ENCODE measurements at places on chromosomes 3 and 15.

GRCh38 chr15:36791844-36792571 lies 212.6 kb downstream of the CDIN1 start:
- DNase-seq, result no peak

GRCh38 chr15:99104788-99105513 lies at the start of gene SYNM:
Gene SYNM (plus strand): TSS chr15:99105080. CDS start chr15:99105200, 120 bp downstream.
- peak; percentile 56 for DNase-seq

- DNase-seq, result no peak
These were observed 492.6 kb downstream of the RBMS3 start for GRCh38 chr3:29773481-29773880.

DNA sequence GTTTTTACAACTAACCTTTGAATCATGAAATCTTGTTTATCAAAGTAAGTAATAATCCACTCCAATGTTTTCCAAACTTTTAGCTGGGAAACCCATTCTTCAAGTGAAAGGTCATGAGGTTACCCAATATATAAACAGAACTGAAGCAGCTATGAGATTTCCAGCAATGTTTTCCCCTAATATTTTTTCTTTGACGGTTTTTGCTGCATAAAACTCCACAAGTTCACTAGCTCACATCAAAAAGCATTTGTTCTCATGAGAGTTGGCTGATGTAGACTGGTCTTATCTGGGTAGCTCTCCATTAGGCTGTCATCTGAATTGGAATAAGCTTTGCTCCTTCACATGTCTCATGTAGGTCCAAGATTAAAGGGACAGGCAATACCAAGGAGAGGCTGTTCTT lies 241.2 kb upstream of the LRRC3B start:
- DNase-seq, result no peak

DNA sequence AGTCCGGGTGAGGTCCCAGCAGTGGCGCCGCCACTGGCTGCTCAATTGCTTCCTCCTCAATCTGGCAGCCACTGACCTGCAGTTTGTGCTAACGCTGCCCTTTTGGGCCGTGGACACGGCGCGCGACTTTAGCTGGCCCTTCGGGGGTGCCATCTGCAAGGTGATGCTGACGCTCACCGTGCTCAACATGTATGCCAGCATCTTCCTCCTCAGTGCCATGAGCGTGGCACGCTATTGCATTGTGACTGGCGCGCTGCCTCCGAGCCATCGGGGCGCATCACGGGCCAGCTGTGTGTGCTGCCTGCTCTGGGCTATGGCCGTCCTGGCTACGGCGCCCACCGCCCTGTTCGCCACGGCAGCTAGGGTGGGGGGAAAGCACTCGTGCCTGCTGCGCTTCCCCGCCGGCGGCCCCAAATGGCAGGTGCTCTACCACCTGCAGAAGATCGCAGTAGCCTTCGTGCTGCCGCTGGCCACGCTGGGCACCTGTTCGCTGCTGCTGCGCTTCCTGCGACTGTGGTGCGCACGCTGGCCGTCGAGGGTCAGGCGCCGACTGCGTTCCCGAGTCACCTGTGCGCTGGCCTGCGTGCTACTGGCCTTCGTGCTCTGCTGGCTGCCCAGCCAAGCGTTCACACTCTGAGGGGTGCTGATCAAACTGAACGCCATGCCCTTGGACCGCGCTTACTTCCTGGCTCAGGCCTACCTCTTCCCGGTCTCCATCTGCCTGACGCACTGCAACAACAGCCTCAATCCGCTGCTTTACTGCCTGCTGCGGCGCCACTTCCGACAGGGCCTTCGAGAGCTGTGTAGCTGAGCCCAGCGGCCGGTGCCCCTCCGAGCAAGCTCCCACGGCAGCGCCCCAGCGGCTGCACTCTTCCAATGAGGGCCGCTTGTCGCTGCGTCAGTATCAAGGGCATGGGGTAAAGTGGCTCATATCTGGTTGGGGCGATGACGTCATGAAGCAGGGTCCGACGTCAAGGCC lies 20.3 kb upstream of the ADAMTS7 start:
- DNase-seq, result no peak

GRCh38 chr3:178823591-178824246 lies 247.9 kb downstream of the ZMAT3 start:
- DNase-seq, result peak; percentile 25

DNA sequence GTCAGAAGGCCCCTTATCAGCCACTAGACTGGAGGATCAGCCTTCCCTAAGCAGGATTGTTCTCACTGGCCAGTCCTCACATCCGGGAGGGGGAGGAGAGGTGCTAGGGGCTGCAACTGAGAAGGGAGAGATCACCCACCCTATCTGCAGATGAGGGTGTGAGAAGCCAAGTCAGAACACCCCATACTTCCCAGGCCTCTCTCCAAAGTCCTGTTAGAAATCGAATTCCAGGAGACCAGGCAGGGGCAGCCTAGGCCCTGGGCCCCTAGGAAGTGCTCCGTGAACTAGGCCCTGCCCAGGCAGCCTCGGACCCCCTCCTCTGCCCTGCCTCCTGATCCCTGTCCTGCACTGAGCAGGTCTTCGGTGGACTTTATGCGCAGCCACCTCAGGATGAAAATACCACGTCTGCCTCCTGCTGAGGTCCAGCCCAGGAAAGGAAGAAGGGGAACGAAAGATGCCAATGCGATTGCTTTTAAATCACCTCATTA lies 933 bp downstream of the DZIP1L start:
- no peak for DNase-seq

GRCh38 chr15:25568751-25569150 lies 129.9 kb upstream of the UBE3A start:
- DNase-seq, result peak; percentile 4

DNA sequence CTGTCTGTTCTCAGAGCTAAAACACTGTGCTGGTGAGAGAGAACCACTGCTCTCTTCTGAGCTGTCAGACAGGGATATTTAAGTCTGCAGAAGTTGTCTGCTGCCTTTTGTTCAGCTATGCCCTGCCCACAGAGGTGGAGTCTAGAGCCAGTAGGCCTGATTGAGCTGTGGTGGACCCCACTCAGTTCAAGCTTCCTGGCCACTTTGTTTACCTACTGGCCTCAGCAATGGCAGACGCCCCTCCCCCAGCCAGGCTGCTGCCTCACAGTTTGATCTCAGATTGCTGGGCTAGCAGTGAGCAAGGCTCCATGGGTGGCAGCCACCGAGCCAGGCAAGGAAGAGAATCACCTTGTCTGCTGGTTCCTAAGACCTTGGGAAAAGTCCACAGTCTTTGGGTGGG lies 21.0 kb upstream of the CACNA1D start:
- no peak for DNase-seq

Data from stromal cell of bone marrow (primary cell).